Stimulated activated CD4-positive, alpha-beta T cell treated with anti-CD3 and anti-CD28 coated beads, TNF-alpha, amount 100 ng/mL, for 4 hours (primary cell): ENCODE measurements at places on chromosomes 1 and 21.

DNA sequence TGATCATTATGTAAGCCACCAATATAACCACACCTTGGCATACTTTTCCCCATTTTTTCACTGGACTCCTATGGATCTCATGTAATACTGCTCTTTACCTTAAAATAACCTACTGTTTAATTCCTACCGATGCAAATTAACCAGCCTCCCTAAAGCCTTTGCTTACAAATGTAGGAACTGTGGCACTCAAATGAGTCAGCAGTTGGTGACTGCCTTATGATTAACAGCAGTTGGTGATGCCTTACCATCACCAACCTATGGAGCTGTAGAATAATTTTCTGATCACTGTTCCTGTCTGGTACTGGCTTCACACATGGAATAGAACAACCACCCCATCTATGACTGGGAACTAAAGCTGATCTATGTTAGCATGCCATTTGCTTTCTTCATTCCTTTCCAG, 7.8 kb upstream of the NUDT17 start:
- no peak for DNase-seq

GRCh38 chr1:9093091-9093490, 23.7 kb upstream of the SLC2A5 start:
- no peak for DNase-seq

- DNase-seq: no peak
Observed at GRCh38 chr1:11912000-11912399, 14.2 kb downstream of the KIAA2013 start.

- DNase-seq: no peak
Observed at GRCh38 chr1:222045786-222046185, 303.9 kb upstream of the DUSP10 start.

- no peak for DNase-seq
Observed at GRCh38 chr1:206812471-206812870, 40.2 kb upstream of the IL10 start.

- no peak for DNase-seq
Observed at GRCh38 chr21:27505516-27505915, 538.6 kb upstream of the ADAMTS5 start.

DNA sequence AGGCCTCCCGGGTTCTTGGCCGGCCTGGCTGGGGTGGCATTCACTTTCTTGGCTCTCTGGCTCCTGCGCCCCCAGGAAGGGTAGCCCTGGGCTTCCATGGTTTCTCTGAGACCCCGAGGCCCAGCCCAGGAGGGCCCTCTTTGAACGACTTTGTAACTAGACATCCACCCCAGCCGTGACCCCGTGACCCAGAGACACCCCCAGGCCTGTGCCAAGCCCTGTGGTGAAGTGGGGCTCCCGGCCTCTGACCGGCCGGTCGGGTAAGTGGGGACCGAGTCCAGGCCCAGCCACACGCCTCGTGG, 64.0 kb downstream of the COL18A1 start:
- no peak for DNase-seq

DNA sequence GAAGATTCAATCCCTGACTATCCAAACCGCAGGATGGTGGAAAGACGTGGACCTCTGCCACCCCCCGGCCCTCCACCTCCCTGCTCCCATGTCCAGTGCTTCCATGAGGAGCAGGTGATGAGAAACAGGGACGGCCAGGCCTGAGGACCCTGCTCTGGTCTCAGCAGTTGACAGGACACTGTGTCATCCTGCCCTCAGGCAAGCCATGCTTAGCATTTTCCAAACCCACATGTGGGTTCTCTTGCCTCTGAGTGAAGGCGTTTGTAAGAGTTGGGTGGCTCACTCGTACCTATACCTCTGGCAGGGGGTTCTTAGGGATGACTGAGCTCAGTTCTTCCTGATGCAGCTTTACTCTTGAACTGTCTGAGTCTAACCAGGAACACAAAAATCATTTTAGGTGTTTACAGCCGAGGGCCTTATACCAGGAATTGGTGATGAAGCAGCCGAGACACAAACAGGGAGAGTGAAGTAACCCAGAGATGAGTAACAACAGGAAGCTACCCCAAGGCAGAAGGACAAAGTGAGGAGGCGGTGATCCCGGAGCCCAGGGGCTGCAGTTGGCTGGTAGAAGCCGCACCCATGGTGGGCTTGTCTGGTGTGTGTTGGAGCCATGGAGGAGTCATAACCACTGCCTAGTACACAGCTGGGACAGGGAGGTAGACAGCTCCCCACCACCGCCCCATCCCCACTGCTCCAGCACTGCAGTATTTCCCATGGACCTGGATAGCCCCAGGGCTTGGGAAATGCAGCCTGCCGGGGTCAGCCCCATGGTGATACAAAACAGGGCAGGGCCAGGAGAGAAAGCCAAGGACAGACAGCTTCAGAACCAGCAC, 21.4 kb downstream of the MYBPH start:
- no peak for DNase-seq

DNA sequence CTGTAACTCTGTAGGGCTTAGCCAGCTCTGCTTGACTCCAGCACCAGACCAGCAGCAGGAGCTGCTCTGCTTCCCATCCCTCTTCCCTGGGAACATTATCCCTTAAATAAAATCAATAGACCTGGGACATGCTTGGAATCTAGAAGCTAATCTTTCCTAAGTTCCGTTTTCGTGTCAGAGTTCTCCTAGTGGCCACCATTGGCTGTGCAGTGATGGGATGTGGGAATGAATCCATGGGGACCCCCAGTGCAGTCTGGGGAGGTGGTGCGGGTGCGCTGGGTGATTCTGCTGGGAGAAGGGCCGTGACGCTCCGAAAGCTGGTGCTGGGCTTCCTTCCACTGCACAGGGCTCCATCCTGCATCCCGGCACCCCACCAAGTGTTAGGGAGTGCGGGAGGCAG, 202.7 kb downstream of the CAMTA1 start:
- DNase-seq: no peak

DNA sequence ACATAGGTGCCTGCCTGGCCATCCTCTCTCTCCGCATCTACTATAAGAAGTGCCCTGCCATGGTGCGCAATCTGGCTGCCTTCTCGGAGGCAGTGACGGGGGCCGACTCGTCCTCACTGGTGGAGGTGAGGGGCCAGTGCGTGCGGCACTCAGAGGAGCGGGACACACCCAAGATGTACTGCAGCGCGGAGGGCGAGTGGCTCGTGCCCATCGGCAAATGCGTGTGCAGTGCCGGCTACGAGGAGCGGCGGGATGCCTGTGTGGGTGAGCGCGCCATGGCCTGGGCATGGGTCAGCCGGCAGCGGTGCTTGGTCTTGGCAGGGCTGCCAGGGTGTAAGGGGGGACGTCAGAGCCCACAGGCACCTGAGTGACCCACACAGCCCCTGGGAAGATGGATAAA, 13.3 kb downstream of the EPHA8 start:
- no peak for DNase-seq

DNA sequence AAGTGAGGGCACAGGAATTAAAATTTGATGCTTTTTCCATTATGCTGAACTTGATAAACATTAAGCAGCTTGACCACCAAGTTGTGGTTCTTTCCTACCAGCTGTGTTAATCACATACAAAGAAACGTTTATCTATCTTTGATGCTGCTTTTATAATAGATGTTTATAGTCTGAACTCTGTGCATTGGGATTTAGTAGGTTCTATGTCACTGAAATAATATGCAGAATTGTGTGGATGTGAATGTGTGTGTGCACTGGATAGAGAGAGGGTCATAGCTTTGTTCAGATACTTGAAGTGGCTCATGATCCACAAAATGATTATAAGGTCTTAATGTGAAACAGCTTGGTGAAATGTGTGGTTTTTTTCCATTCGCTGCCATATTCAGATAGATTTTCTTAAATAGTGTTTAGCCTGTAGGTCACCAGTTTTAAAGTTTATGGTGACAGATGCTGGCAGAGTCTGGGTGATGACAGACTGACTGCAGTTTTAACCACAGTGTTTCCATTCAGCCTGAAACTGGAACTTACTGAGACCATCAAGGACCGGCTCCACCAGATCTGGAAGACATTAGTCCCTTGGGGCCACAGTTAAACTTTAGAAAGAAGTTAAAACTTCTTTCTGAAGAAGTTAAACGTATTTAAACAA, 10.2 kb downstream of the DDI2 start:
- DNase-seq: no peak

GRCh38 chr1:153626904-153627714, at the start of gene S100A13:
Gene S100A13, minus strand, starts transcription at chr1:153627505. Its CDS starts 1,033 bp downstream, at chr1:153626472.
- DNase-seq: no peak

- no peak for DNase-seq
Observed at GRCh38 chr1:10848109-10848684, 51.8 kb upstream of the CASZ1 start.

DNA sequence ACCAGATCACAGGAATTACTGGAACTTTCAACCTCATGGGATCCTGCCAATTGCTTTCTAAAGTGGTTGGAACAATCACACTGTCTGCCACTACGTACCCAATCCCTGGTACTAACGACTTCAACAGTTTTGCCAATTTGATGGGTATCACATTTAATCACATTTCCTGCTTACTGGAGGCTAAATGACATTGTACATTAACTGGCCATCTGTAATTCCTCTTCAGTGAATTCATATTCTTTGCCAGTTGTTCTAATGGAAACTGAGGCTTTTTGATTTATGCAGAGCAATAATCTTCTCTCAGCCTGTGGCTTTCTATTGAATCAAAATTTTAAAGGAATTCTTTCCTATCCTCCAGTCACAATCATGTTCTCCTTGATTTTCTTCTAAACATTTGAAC, 38.2 kb downstream of the LGALS8 start:
- DNase-seq: no peak

GRCh38 chr1:160125746-160126145, 10.2 kb downstream of the ATP1A2 start:
- no peak for DNase-seq

DNA sequence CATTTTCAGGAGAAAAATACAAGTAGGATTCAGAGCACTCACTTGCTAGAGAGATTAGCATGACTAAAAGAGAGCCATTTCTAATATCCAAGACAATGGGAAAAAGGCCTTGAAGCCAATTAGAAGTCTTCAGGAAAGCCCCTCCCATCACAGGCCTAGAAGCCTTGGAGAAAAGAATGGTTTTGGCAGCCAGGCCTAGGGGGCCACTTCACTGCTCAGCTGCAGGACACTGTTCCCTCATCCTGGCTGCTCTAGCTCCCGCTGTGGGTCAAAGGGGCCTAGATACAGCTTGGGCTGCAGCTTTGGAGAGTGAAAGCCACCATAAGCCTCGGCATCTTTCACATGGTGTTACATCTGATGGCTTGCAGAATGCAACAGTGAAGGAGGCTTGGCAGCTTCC, 62.8 kb downstream of the RGS4 start:
- no peak for DNase-seq

DNA sequence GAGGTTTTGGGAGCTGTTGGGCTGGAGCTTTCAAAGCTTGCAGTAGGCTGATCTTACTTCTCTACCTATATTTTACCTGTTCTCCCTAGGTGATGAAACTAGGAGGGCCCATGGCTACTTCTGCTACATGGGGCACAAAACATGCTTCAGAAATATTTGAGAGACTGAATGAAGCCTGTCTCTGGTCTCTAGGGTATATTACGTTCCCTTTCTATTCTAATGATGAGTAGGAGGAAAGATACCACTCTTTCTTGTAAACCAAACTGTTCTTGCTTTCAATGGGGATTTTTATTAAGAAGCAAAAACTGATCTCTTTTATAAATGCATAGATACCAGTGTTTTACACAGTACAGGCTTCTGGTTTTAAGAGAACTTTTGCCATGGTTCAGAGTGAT, 103.1 kb downstream of the GALNT2 start:
- DNase-seq: no peak

DNA sequence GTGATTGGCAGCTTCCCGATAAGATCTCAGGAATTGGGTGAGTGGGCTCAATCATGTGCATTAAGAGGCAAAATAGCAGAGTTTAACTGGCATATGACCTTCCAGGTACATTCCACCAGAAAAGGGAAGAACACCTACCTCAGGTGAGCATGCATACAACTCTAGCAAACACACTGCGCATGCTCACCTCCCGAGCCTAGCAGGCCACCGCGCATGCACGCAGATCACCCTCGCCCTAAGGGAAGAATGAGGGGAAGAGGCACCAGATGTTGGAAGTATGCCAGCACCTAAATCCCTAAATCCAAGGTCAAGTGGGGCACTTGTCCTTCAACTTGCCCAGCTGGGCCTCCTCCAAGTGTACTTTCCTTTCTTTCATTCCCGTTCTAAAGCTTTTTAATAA, 23.6 kb upstream of the CBR3 start:
- no peak for DNase-seq

- DNase-seq: no peak
Observed at GRCh38 chr1:4584449-4584848, 70.0 kb upstream of the AJAP1 start.

DNA sequence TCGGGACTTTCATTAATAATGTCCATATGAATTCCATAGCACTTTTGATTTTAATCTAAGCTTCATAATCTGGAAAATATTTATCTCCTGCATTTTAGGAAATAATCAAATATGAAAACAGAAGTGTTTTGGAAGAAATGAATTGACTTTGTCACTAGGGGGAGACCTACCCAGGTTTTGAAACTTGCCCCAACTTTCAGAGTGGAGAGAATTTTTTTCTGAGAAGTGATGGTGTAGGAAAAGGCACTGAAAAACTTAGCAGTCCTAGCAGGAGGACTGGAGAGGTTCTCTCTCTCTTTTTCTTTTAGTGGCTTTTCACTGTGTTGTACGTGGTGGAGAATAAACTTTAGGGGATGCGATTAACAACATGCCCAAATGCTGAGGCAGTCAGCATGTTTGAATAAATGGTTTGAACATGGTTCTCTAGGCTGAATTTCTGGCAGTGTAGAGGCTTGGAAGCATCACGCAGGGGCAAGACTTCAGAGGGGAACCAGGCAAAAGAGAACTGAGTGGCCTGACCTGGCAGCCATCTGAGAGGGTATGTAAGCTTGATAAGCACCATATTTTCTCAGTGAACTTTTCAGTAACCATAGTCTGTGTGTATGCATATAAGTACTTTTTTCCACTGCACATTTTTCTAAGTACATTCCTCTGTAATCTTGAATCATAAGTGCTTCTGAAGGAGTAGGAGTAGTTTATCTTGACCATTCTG, 68.3 kb upstream of the NEK7 start:
- no peak for DNase-seq

DNA sequence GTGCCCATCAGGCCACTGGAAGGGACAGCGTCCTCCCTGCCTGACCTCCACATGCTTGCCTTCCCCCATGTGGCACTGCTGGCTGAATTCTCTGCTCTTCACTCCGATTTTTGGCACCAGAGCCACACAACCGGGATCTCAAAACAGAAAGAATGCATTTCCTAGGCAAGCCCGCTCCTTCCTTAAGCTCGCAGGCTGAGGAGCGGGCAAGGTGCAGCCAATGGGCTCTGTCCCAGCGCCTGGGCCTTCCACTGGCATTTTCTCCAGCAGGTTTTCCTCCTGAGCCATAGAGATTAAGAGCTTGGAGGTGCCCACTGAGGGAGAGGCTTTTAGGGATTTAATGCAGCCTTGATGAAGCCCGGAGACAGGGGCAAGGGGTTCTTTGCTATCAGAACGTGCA, 158.0 kb downstream of the IGSF21 start:
- DNase-seq: no peak

- no peak for DNase-seq
Observed at GRCh38 chr1:230864441-230864840, 3.9 kb downstream of the C1orf198 start.
